ENCODE measurements at places on chromosomes 4 and X. TPM values are rescaled to one million over a fixed set of nuclear protein-coding genes. Genes with fewer than 3 reads are reported as not detected.

BANK1 gene
- 1.1 TPM for total RNA-seq

DNA sequence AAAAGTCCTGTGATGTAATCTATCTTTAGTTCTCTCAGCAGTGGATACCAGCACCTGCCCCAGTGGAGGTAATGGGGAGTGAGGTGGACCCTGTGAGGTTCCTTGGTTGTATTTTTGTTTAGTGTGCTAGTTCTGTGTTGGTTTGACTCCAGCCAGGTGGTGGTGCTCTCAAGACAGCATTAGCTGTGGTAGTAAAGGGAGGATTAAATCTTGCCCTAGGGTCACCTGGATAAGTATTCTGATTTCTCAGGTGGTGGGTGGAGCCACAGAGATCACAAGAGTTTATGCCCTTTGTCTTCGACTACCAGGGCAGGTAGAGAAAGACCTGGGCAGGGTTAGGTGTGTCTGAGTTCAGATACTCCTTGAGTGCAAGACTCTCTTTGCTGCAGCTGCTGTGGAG lies 176.3 kb upstream of the EDA2R start:
- no peaks in the 10 kb centered on the region for H3K4me1 ChIP-seq
- no peaks in the 10 kb centered on the region for H3K27me3 ChIP-seq
- H3K36me3 ChIP-seq, result no peaks in the 10 kb centered on the region
- no peak overlapping the region for H3K4me3 ChIP-seq

SORBS2 gene
- 908 TPM for total RNA-seq

GRCh38 chr4:37721995-37722638 lies 35.9 kb upstream of the RELL1 start:
- no peak overlapping the region for H3K4me3 ChIP-seq
- no peaks in the 10 kb centered on the region for H3K27me3 ChIP-seq
- H3K36me3 ChIP-seq, result no peaks in the 10 kb centered on the region
- H3K27ac ChIP-seq, result no peak overlapping the region

DNA sequence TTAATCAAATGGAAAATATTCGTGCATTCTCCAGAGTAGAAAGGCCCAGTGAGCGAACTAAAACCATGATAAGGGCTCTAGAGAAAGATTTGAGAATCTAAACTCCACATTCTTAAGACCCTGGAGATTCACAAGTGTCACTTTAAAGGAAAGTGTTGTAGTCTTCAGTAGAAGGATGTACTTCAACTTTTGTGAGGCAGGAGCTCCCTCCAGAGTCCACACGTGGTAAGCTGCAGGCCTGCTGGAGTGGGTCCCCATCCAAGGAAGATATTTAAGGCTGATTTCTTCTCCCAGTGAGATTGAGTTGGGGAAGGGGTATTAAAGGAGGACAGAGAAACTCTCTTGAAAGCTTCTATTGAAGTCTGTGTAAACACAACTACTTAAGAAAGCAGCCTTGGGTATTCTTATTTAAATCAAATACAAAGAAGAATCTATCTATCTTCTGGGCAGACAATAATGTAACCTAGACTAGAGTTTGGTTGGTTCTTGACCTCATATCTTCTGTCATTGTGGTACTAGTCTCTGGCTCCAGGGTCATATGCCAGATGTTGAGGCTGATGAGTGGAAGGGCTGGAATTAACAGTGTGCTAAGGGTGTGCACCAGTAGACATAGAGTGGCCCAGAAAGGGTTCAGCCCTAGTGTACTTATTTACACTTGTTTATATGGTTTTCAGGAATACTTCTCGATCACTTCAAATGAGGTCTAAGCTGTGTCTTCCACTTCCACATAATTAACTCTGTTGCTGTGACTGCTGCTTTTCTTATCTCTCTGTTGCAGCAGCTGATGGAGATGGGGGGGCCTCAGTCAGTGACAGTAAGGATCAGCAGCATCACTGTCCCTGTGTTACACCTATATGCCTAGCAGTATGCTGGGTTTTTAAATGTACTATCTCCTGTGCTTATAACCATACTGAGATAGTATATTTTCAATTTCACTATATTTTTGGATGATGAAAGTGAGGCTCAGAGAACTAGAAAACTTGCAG lies 76.1 kb downstream of the HMGB2 start:
- DNase-seq, result peak; percentile 55
- no peak overlapping the region for H3K4me3 ChIP-seq
- H3K36me3 ChIP-seq, result no peaks in the 10 kb centered on the region
- H3K4me1 ChIP-seq, result no peaks in the 10 kb centered on the region

SMS gene
- total RNA-seq, result 30.9 TPM

- H3K4me3 ChIP-seq, result no peak overlapping the region
- no peaks in the 10 kb centered on the region for H3K27me3 ChIP-seq
- H3K4me1 ChIP-seq, result peaks cover 25% of the 10 kb centered on the region
- no peak overlapping the region for H3K27ac ChIP-seq
- no peaks in the 10 kb centered on the region for H3K36me3 ChIP-seq
- peak; percentile 9 for DNase-seq
Observed at GRCh38 chr4:105162123-105162796, 15.6 kb downstream of the TET2 start.

FUNDC1 gene
- 3.1 TPM for total RNA-seq

Measured in stomach (tissue), 19 donors.